ENCODE measurements at places on chromosomes 2 and 18.

DNA sequence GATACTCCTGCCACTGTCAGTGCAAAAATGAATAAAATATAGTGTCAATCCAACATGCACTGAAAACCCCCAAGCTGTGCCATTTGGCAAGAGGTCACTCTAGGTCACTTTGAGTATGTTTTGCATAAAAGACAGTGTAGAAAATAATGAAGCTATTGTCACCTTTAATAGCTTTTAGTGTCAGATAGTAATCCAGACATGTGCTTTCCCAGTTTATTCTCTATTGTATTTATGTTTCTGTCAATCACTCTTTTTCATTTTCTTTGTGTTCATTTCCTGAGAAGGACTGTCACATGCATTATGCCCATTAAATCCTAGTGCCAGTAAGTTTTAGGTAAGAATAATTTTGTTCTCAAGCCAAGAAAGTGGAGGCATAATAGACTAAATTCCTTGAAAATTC is 1073.9 kb upstream of the CDH2 start:
- no peak for DNase-seq

GRCh38 chr18:28972333-28972907 is 795.5 kb upstream of the CDH2 start:
- no peak for DNase-seq

DNA sequence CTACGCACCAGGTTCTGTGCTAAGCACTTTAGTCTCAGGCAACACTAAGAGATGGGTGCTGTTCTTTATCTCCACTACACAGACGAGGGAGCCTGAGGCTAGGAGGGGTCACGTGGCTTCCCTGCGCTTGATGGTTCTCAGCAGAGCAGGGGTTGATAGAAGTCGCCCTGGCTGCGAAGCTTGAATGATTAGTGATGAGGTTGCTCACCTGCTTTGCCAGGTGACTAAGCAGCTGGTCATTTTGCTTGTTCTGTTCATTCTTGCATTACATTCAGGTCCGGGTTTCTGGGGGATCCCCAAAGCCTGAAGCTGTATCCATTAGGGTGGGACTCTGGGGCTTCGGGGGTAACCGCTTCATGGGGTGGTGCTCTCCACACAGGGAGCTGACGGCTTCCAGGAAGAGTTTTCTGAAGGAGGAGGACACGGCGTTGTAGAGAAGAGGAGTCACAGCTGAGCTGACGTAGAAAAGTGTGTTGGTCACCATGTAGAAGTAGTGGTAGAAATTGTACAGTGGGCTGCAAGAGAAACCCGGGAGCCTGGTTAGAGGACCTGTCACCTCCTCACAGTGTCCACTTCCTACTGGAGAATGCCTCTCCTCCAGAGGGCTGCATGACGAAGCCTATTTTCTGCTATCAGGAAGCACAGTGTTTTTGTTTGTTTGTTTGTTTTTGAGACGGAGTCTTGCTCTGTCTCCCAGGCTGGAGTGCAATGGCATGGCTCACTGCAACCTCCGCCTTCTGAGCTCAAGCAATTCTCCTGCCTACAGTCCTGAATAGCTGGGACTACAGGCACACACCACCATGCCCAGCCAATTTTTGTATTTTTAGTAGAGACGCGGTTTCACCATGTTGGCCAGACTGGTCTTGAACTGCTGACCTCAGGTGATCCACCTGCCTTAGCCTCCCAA is 11.5 kb downstream of the NTSR2 start:
- DNase-seq = no peak

DNA sequence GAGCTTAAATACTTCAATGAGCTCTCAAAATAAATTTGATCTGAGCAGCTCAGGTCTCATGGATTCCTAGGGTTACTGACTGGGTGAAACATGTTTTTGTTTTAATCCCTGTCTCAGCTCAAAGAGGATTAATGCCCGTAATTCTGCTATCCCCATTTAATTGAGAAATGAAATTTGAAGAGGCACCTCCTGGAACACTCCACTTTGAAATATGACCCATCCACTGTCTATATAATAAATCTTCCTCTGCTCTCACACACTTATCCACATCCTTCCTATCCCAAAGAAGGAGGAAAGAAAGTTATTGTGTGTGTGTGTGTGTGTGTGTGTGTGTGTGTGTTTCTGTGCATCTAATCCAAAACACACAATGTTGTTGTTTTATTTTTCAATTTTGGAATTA is 2082.4 kb upstream of the PIK3C3 start:
- no peak for DNase-seq

DNA sequence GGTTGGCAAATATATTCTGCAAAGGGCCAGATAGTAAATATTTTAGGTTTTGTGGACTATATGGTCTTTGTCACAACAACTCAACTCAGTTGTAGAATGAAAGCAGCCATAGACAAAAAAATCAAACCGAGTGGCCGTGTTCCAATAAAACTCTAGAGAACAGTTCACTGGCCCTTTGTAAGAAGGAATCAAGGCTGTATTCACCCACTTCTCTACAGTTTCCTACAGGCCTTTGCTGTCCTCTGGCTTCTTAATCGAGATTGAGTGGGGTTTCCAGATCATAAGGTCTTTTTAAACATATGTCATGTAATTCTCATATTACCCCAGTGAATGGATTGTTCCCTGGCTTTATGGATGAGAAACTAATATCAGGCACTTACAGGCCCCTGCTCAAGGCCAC is 448.9 kb upstream of the ETAA1 start:
- DNase-seq = no peak

DNA sequence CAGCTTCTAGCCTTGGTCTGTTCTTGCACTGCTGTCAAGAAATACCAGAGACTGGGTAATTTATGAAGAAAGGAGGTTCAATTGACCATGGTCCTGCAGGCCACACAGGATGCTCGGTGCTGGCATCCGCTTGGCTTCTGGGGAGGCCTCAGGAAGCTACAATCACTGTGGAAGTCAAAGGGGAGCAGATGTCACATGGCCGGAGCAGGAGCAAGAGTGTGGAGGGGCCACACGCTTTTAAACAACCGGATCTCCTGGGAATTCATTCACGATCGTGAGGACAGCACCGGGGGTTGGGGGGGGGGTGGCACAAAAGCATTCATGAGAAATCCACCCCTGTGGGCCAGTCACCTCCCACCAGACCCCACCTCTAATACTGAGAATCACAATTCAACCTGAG is 850.4 kb upstream of the SALL3 start:
- DNase-seq = no peak

DNA sequence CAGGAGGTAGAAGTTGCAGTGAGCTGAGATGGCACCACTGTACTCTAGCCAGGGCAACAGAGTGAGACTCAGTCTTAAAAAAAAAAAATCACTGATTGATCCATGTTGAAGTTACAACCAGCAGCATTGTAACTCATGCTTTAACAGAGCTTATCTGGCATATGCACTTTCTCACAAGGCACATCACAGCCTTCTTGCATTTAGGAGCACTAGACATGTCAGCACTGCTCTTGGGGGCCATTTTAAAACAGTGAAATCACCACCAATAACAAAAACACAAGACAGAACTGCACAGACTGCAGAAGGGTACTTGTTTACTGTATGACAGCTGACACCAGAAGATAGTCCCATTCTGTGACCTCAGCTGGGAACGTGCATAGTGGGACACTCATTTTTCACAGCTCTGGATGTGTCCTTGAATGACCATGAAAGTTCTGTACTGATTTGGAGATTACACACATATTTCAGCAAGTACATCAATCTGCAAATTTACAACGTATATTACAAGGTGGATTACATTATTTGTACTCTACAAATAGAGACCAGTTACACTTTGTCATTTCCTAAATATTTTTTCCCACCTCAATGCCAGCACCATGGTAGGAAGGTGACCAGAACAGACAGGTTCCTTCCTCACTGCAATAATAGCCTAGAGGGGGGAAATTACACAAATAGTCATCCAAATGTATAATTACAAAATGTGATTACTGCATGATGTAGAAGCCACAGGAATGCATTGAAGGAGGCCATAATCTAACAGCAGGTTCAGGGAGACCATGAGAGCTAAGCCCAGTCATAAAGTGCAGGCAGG is 35.1 kb downstream of the CCBE1 start:
- DNase-seq = no peak

DNA sequence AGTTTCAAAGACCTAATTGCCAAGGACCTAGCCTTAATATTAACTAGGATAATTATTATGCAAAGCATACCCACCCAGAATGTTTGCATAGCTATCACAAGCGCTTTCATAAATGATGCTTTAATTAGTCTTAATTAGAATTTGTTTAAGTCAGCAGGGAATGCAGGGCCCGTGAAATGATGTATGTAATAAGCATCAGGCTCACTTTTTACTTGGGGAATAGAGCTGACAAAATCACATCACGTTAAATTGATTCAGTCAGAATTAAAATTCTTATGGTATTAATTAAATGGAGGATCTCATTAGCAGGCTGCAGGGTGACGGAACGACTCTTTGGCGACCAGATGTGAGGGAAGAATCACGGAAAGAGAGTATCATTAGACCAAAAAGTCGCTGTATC is 264.5 kb downstream of the GPD2 start:
- DNase-seq = no peak

- no peak for DNase-seq
Measured at GRCh38 chr2:1639086-1639858, 105.0 kb downstream of the PXDN start.

GRCh38 chr2:24123922-24124580 is 782 bp downstream of the FAM228B start:
- DNase-seq = no peak

DNA sequence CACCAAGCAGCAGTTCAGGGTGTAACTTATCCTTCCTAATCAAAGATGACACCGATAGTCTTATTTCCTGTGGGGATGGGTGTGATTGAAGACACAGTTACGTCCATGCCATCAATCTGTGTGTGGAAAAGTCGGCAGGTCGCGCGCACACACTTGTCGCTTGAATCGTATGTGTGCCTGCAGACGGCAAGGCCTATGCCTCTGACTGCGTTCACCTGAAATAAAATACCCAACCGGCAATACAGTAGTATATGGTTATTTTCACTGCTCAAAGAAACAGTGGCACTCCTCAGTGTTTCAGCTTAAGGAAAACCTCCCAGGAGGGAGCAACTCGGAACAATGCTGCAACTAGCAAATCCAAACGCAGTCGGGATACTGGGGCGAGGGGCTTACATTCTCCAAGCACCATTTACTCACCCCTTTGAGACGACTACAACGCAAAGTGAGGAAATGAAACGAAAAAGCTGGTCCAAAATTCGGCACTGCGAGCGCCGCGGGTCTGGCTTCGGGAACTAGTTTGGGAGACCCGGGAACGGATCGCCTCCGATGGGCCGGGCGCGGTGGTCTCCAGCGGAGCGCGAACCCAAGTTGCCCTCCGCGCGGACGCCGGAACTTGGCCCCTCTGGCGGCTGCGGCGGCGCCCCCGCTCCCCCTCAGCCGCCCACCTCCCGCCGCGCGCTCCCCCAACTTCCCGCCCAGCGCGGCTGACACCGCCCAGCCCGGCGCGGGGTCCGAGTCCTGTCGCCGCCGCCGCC is 675 bp downstream of the PRKD3 start:
- peak; percentile 45 for DNase-seq

- no peak for DNase-seq
Measured at GRCh38 chr2:80889009-80889408, 584.5 kb upstream of the LRRTM1 start.

DNA sequence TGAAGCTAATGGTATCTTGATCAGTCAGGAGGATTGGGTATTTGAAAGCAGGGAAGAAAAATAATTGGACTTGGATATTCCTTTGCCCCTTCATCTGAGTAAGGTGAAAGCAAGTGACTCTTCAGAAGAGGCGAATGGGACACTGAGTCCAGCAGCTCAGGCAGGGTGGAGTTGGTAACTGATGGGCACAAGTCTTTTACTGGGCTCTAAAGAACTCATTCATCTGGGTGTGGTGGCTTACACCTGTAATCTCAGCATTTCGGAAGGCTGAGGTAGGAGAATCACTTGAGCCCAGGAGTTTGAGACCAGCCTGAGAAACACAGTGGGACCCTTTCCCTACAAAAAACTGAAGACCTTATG is 11.2 kb downstream of the CFLAR start:
- DNase-seq = no peak

- DNase-seq = no peak
Measured at GRCh38 chr18:49446481-49446880, 14.0 kb downstream of the DYM start.

DNA sequence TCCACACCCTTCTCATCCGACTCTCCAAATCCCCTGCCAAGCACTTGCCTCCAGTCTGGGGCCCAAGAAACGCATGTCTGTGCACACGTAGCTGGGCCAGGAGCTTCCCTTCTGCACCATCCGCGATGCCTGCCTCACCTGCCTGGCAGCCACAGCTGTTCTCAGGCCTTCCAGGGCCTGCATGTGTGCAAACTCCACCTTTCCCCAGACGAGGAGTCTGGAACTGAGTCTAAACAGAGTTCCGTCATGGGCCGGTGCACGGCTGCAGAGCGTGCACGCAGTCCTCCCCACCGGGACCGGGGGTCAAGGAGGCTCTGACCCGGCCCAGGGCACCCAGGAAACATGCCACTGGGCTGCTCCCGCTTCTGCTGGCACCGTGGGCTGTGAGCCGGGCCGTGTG is 66.8 kb upstream of the SALL3 start:
- DNase-seq = no peak

DNA sequence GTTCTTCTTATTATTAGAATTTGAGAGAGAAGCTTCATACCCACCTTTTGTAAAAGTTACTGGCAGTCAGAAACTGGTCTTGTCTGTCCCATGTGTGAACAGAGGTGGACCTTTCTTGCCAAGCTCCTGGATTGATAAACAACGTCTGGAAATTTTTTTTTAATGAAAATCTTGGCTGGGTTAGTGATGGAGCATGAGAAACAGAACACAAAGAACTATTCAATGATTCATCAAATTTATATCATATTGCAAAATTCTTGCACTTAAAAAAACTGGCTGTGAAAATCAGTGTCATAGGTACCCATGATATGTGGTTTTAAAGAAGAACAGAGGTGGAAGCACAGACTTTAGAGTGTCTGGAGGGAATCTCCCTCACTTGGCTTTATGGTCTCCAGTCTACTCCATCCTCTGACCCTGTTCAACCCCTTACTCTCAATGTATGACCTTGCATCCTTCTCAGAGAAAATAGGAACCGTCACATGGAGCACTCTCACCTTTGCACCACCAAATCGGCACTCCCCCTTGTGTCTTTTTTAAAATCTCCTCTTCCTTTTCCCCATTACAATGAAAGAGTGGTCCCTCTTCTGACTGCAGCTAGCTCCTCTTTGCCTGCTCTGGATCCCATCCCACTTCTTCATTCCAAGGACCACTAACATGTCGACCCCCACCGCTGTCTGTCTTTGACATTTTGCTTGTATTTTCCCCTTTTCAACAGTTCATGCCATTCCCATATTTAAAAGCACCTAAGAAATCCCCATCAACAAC is 58.2 kb downstream of the COPS8 start:
- DNase-seq = no peak

DNA sequence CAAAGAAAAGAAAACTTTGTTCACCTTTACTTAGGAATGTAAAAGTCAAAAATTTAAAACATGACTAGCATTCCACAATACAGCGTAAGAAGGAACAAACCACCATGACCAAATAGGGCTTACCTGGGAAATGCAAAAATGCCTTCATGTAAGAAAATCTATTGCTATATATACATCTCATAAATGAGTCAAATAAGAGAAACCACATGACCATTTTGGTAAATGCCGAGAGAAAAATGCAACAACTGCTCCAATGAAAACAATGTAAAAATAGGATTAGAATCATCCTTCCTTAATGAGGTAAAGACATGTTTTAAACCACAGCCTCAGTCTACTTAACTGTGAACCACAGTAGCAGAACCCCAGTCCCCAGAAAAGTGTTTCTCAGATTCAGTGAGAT is 49.4 kb downstream of the TGOLN2 start:
- DNase-seq = no peak

All from NCI-H748 treated with DMSO at 0.1 percent for 48 hours (cell line).